ENCODE measurements at places on chromosomes 3 and 15.

GRCh38 chr3:111596328-111596727, 1.2 kb upstream of the ZBED2 start:
- no peak for DNase-seq

DNA sequence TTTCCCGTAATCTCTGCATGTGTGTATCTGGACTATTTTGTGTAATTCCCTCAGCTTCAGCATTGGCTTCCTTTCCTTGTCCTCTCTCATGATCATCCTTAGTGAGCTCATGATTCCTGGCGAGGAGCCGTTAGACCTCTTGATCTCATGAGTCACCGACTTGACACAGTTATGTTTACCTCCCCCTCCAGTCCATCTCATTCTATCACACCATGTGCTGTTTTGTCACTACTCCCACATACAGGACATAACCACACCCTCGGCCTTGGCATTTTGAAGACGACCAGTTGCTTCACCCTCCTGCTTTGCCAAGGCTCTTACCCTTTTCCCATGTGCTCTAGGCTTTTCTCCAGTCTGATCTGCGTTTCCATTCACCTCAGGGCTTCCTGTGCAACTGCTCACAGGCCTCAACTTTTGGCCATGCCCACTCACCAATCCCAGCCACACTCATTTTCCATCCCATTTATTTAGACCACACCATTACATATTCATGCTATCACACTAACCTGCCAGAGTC, 41.5 kb downstream of the CP start:
- no peak for DNase-seq

DNA sequence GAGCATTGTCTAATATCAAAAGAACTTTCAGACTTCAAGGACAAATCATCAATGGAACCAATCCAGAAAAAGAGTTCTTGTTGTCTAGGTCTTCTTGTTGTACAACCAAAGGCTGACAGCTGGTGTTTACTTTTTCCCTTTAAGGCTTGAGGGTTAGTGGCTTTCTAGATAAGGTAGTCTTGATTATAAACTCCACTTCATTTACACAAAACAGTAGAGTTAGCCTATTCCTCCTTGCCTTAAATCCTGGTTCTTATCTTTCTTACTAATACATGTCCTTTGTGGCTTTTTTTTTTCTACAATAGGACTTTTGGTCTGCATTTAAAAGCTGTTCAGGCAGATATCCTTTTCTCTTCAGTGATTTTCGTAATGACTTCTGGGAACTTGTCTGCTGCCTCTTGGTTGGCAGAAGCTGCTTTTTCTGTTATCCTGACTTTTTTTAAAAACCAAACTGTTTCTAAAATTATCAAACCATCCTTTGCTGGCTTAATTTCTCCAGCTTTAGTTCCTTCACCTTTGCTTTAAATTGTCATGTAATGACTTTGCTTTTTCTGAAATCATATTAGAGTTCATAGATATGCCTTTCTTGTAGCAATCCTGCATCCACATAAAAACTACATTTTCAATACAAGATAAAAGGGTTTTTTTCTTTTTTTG, 44.8 kb downstream of the STRIT1 start:
- no peak for DNase-seq

GRCh38 chr3:14201940-14202684, 23.5 kb downstream of the LSM3 start:
- DNase-seq = no peak

GRCh38 chr15:33985287-33985686, 17.0 kb downstream of the CHRM5 start:
- DNase-seq = no peak

DNA sequence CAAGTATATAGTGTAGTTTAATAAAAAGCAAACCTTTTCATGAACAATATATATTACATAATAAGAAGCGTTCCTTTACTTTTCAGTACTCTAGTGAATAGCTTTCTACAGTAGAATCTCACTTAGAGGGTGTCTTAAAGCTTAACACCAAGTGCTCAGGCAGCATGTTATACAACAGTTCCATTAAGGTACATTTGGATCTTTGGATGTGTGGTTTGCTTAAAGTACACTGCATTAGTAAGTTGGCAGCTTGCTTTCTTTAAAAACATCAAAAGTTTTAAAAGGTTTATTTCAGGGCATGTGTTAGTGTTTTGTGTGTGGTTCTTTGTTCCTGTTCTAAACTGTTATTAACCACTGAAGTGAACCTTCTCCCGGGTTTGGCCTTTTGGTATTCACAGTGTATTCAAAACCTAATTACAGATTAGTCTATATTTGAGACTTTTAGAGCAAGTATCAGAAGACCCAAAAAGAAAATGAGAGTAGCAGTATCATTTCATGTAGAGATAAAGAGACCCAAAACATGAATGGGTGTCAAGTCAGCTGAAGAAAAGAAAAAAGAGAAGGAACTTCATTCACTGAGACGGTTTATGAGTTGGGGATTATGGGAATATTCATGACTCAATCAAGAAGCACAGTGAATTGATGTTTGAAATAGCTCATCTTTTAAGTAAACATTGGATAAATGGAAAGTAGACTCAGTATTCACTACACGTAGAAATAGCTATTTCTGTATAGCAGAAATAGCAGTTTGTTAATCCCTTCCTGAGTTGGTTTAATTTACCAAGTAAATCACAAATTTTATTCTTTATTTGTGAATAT, 93.9 kb downstream of the OPA1 start:
- DNase-seq = no peak

DNA sequence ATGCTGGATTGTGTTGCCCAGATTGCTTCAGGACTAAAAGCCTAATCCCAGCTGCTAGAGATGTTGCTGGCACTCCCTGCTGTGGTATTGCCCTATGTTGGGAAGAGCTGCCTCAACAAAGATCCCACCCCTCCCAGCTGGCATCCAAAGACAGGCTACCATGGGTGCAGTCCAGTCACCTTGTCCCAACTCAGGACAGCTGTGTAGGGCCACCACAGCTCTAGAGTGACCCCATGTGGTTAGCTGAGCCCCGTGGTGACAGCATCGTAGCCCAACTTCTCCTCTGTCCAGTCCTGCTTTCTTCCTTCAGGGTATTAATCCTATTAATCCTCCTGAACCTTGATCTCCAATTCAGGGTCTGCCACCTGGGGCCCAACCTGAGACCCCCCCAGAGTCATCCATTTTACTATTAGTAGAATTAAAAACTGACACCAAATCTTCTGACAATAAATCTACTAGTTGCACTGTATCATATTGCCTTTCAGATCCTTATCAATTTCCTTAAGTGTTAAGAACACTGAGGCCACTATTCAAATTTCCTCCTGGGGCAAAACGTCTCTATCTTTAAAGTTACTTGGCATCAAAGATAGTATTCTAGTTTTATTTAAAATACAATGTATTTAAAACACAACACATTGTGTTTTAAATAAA, 83.5 kb downstream of the AQP9 start:
- DNase-seq = no peak

DNA sequence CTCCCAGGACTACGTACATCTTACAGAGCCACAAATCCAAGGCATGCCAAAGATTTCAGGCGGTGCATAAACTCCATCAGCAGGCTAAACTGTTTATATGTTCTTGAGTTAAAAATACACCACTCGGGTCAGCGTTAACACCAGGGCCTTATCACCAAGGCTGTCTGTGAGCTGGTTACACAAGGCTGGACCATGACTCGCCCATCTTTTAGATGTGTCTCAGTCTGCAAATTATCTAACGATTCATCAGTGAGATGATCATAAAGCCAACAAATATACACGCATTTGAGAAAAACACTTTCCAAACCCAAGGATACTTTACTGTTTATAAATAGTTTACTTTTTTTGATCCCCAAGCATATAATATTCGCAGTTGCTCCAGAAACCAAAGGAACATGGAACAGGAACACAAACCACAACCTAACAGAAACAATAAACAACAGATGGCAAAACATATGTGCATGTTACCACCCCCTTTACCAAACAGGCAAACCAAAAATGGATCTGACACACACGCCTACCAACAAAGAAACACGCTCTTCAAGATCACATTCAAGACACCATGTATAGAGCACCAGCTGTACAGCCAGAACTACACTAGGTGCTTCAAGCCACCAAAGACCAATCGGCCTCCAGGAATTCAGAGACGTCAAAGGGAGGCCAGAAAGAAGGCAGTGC, 15.4 kb downstream of the LRIG1 start:
- no peak for DNase-seq

- no peak for DNase-seq
Measured at GRCh38 chr3:140268610-140269009, 333.6 kb downstream of the CLSTN2 start.

Data from NCI-H2081 (cell line).